Stimulated activated naive CD8-positive, alpha-beta T cell treated with anti-CD3 and anti-CD28 coated beads, Interleukin-15, amount 100 ng/mL, for 72 hours (primary cell): ENCODE measurements at places on chromosomes 2 and 18.

GRCh38 chr2:107174171-107174570 lies 288.2 kb upstream of the ST6GAL2 start:
- DNase-seq = no peak

- no peak for DNase-seq
Measured at GRCh38 chr18:25058521-25058920, 293.4 kb downstream of the ZNF521 start.

DNA sequence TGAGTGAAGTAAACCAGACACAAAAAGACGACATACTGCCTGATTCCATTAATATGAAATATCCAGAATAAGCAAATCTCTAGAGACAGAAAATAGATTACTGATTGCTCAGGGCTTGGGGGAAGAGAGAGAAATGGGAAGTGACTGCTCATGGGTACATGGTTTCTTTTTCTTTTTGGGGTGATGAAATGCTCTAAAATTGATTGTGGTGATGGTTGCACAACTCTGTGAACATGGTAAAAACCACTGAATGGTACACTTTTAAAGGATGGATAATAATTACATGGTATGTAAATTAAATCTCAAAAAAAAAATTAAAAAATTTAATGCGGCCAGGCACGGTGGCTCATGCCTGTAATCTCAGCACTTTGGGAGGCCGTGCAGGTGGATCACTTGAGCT lies 39.3 kb downstream of the RPL31 start:
- no peak for DNase-seq

- DNase-seq = no peak
Measured at GRCh38 chr18:64403784-64404503, 255.1 kb upstream of the LINC00305 start.

GRCh38 chr2:235804676-235805075 lies 310.8 kb downstream of the AGAP1 start:
- no peak for DNase-seq

DNA sequence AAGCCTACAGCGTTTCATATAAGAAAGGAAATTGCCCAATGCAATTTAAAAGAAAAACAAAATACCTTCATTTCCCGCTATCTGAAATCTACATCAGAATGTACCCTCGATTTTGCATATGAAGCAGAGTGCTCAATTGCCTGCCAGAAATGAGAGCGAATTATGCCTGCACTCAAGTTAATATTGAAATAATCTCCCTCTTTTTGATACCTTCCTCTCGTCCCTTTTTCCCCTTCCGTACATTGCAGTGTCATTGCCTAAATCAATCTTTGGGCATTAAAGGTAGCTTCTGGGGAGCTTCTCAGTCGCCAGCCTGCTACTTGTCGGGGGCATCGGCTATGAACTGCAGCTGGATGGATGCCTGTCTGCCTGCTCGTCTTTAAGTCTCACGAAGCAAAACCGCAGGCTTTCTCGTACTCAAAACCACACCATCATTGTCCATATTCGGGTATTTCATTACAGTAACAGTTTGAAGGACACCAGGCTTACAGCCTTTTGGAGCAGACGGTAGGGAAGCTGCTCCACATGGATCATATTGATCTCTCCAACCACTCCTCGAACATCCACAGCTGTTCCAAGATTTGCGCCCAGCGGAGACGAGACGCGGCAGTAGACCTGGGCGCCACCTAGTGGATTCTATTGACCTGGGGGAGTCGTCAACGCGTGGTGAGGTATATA lies 64.0 kb upstream of the HNRNPA3 start:
- peak; percentile 71 for DNase-seq

- peak; percentile 52 for DNase-seq
Measured at GRCh38 chr2:98656800-98657199, 48.4 kb downstream of the UNC50 start.

DNA sequence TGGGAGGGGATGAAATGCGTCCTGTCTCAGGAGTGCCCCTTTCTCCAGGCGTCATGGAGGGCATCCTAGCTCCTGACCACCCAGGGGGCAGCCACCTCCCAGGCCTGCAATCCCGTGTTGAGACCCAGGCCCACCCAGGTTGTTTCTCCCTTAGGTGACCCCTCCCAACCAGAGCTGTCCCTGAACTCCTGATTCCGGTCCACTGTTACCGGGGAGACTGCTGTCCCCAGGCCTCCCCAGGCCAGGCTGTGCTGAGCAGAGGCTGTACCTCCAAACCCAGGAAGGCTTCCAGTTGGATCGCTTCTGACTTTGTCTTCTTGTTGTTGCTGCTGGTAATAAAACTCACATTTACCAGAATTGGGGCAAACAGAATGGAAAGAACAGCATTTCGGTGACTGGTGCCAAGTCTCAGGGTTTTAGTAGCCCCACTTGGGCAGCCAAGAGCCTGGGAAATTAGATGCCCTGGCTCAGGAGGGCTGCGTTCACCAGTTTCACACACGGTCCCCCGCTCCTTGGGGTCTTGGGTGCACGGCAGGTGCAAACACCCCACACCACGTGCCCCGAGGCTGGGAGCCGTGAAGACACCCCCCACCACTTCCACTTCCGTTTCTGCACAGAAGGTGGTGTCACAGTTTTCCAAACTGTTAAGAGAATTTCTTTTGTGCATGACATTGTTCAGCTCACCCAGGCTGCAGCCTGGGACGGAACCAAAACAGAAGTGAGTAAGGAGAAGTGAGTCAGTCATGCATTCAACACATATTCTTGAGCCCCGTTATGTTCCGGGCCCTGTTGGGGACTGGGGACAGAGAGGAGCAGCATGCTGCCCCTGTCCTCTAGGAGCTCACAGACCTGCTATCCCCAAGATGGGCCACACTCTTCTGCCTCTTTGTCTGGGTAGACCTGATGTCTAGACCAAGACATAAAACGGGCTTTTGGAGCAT lies 29.4 kb downstream of the ITM2C start:
- DNase-seq = no peak

GRCh38 chr2:10977621-10978020 lies 65.9 kb downstream of the KCNF1 start:
- DNase-seq = no peak

GRCh38 chr2:231613331-231613662 lies 20.6 kb downstream of the TEX44 start:
- DNase-seq = no peak

GRCh38 chr2:102301867-102302362 lies 9.4 kb upstream of the IL1RL1 start:
- peak; percentile 74 for DNase-seq

DNA sequence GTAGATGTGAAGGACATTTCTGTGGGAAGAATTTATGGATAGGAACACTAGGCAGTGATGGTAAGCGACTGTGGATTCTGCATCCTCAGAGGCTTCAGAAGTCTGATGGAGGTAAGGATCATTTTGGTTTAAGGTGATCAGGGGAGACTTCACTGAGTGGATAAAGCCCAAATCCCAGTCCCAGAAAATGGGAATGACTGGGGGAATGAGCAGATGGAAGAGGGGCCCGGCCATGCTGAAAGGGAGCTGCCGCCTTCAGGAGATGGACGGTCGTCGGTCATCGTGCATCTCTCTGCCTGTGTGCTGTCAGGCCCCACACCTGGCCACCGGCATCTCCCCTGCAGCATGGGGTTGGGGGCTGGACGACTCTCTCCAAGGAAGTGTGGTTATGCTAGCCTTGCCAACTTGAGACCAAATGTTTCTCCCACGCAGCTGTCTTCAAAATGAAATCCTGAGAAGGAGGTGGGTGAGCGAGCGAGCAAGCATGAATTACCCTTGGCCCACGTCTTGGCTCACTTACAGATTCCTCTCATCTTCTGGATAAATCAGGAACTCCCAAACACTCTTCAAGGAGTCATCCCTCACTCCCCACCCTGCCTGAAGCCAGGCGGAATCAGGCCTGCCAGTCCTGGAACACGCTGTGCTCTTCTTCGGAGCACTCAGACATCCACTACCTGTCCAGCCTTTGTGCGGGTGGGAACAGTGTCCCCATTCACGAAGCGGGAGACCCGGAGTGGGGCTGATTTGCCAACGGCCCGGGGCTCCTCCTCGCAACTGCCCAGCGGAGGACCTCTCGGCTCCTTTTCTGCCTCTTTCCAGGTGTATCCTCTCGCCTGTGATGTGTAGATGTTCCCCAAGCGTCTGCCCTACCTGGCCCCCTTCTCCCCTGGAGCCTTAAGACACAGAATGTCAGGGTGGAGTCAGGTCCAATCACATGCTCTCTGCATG lies 85.6 kb downstream of the PRKCE start:
- no peak for DNase-seq

- DNase-seq = peak; percentile 62
Measured at GRCh38 chr2:106159866-106160785, 34.0 kb downstream of the UXS1 start.

GRCh38 chr2:217810260-217810659 lies 192.5 kb downstream of the TNS1 start:
- DNase-seq = no peak

- no peak for DNase-seq
Measured at GRCh38 chr2:71317060-71317459, 14.5 kb upstream of the ZNF638 start.

DNA sequence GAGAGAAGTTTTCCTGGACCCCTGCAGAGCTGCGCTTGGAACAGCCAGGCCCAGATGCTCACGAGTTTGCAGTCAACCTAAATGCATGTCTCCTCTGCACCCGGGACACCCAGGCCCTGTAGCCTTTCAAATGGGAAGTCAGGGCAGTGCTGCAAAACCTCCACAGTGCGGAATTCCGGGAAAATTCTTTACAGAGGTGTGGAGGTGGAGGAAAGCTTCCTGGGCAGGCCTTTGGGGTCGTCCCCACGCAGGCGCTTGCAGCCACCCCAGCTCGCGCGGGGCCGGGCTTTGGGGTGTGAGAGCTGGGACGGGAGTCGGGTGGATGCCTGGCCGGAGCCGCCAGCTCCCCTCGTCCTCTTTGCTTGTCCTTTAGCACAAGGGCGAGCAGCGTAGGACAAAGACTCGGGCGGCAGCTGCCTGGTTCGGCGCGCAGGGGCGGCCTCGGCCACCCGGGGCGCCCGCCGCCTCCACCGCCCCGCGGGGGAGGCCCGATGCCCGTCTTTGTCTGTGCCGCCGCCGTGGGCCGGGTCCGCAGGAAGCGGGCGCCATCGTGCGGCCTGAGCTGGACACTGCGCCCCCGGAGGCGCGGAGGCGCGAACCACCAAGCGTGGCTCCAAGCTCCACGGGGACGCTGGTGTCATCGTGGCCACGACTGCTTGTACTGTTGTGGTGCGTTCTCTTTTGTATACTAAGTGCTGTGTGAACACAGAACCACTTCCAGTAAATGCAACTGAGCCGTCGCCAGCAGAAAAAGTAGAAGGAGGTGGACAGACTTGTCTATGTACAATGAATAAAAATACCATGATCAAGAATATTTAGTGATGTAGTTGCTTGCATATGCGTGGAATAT lies 28.2 kb upstream of the BCL11A start:
- DNase-seq = peak; percentile 76

- DNase-seq = no peak
Measured at GRCh38 chr2:121063471-121063870, 221.5 kb downstream of the TFCP2L1 start.

DNA sequence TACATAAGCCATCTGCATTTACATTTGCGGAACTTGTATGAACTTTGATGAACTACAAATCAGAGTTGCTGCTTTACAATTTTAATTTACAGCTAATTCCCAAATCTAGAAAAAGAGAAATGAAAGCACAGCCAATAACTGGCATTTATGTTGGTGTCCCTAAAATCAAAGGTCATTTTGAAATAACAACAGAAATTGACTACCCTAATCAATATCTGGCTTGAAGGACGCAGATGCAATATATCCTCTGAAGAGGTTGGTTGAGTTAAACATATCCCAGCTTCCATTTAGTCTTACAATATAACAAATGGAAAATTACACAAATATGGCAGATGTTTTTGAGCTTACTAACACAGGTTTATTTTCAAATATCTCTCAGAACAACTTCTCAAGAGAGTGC lies 177.5 kb downstream of the KCNJ3 start:
- DNase-seq = no peak

- no peak for DNase-seq
Measured at GRCh38 chr2:207416900-207417299, 112.9 kb upstream of the CREB1 start.

DNA sequence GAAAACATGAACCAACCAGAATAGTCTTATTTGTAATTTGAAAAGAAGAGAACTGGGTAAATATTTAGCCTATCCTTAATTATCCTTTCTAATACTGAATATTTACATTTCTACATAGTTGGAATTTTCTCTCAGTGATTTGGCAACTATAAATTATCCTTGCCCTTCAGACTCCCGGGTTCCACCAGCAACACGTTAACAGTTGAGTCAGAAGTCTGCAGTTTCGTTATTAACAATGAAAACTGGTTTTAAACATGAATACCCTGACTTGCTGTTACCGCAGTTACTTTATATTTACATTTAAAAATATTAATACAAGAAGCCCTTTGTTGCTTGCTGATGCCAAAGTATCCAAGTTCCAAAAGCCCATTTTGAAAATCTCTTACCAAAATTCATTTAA lies 673.0 kb downstream of the ARHGAP15 start:
- DNase-seq = no peak
